ENCODE measurements at places on chromosomes 4 and X. TPM values are rescaled to one million over a fixed set of nuclear protein-coding genes. Genes with fewer than 3 reads are reported as not detected.

The BEX5 gene
- total RNA-seq: not detected

The HAND2 gene
- 0.72 TPM for total RNA-seq

The CXXC4 gene
- not detected for total RNA-seq

The BTK gene
- total RNA-seq: 0.12 TPM

The NHSL2 gene
- 0.37 TPM for total RNA-seq

The SETD7 gene
- total RNA-seq: 40.6 TPM

The ARSJ gene
- total RNA-seq: 7.2 TPM

The ADH7 gene
- total RNA-seq: not detected

The FAM9C gene
- not detected for total RNA-seq

The AADAT gene
- 8.7 TPM for total RNA-seq

The APELA gene
- total RNA-seq: not detected

The KDR gene
- 0.10 TPM for total RNA-seq

The MGAT4D gene
- not detected for total RNA-seq

The VCX3A gene
- total RNA-seq: not detected

All from A549 treated with GW870086 at 1 μM for 4 hours (cell line).